ELR (cell line): ENCODE measurements at places on chromosomes 1 and 21.

GRCh38 chr1:10901891-10902805 is 105.7 kb upstream of the CASZ1 start:
- DNase-seq = no peak

DNA sequence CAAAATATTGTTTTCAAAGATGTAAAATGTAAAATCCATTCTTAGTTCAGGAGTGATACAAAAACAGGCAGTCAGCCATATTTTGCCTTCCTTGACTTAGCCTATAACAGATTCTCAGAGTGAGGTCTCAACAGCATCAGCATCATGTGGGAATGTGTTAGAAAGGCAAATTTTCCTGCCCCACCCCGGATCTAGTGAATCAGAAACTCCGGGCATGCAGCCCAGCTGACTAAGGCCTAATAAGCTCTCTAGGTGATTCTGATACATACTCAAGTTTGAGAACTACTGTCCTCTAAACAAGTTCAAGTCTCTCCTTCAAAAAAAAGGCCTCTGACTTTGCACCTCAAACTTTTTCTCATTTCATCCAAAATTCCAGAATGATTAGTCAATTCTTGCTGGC is 46.9 kb upstream of the PRRC2C start:
- peak; percentile 99 for DNase-seq

DNA sequence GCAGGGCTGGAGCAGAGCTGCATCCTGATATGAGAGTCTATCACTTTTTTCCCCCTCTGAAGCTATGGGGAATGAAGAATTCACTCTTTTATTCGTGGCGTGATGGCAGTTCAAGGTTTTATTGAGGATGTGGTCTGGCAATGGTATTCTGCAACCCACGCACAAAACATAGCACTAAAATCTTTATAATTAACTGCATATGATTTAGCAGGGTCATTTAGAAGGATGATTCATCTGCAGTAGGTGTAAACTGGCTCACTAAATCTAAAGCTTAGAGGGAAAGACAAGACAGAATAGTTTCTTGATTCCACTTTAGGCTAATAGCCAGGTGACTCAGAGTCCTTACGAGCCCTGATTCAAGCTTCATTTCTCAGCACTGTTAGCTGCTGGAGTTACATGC is 25.0 kb upstream of the CHRM3 start:
- peak; percentile 78 for DNase-seq

GRCh38 chr1:175118375-175119367 is 51.0 kb downstream of the TNN start:
- no peak for DNase-seq

DNA sequence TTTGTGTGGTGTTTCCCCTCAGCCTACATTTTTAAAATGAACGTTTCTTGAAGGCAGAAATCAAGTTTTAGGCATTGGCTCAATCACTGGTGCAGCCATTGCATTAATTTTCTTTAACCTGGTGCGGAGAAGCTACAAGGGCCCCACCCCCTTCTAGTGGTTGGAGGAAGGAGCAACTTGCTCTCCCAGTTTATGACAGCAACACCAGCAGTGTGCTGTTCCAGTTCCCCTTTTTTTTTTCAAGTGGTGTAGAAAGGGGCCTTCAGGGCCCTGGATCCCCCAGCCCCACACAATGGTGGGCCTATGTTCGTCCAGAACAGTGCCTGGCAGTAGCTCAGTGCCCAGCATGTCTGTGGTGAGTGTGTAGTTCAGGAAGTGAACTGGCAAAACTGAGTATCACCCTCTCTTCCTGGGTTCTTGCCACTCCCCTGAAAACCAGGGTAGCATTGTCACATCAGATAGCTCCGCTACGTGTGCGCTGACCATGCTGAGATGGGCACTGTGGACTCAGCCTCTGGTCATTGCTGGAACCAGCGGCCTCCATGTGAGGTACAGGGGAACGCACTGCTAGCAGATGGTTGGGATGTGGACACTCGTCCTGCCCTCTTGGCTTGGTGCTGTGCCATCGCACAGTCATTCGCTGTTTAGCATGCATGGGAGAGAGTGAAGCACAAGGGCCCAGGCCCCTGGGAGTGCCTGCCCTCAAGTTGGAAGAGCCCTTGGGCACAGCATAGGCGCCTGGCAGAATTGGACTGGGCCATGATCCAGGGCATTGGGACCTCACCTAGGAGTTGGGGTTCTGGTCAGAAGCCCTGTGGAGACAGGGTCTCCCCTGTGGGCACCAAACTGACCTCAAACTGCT is 7.2 kb downstream of the ARF1 start:
- DNase-seq = no peak

DNA sequence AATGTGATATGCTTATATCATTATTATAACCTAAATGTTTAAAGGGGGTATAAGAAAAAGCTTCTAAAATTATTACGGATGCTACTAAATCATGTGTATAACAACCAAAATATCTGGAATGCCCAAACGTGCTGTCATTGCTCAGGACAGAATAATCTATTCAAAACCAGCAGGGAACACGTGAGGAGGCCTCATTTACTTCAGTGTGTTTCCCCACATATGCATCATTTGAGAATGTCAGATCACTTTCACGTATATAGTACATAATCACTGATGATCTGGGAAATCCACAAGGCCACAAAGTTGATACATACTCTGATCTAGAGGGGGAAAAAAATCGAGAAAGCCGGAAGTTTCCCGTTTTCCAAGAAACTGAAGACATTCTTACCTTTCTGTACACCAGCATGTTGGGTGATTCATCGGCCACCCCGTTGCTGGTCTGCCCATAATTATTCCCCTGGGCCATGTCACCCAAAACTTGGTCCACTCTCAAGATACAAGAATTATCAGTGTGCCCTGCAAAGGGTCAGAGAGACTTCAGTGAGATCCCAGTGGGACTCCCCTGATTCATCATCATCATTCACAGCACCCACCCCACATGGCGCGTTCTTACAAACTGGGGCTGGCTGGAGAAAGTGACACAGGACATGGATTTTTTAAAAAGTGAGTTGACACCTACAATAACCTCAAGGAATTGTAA is 1.5 kb downstream of the RGS7 start:
- no peak for DNase-seq

GRCh38 chr1:119946724-119947123 is 50.4 kb upstream of the ADAM30 start:
- DNase-seq = peak; percentile 32

- DNase-seq = peak; percentile 71
These were observed 9.9 kb upstream of the CDCA8 start for GRCh38 chr1:37682334-37682987.

DNA sequence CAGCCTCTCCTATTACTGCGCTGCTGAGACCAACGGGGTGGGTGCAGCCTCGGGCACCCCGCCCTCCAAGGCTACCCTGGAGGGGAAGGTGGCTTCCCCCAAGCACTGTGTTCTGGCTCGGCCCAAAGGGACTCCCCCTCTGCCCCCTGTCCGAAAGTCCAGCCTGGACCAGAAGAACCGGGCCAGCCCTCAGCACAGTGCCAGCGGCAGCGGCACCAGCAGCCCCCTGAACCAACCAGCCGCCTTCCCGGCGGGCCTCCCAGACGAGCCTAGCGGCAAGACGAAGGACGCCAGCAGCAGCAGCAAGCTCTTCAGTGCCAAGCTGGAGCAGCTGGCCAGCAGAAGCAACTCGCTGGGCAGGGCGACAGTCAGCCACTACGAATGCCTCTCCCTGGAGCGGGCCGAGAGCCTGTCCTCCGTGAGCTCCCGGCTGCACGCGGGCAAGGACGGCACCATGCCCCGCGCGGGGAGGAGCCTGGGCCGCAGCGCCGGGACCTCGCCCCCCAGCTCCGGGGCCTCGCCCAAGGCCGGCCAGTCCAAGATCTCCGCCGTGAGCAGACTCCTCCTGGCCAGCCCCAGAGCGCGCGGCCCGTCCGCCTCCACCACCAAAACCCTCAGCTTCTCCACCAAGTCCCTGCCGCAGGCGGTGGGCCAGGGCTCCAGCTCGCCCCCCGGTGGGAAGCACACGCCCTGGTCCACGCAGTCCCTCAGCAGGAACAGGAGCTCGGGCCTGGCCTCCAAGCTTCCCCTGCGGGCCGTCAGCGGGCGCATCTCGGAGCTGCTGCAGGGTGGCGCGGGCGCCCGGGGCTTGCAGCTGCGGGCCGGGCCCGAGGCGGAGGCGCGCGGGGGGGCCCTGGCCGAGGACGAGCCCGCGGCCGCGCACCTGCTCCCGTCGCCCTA is 533.1 kb downstream of the KIF26B start:
- no peak for DNase-seq

DNA sequence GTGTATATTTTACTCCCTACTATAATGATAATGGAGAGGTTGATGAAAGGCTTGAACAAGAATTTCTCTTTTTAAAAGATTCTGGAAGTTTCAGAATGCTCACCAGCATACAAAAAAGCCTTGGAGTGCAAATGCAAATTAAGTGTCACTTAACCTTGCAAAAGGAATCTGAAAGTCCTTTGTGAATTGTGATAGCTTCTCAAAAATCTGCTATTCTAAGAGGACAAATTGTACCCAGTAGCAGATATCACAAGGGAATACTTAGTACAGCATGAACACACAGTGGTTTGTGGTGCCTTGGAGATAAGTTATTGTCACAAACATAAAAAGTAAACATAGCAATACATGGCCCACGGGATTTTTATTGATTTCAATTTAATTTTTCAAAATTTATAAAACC is 1208.3 kb upstream of the B3GALT2 start:
- no peak for DNase-seq

DNA sequence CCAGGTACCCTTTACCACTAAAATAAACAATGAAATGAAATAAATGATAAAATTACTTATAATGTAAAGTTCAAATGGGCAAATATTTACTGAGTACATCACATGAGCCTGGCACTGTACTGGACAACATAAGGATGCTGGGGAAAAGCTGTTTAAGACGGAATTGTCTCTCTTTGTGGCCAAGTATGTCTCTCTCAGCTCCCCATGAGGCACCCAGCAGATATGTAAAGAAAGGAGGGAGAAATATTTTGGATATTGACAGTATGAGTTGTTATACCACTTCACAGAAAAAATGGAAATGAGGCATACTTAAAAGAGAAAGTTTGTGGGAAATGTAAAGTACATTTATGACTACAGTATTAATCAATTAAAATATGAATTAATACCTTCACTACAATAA is 1.0 kb upstream of the TNFSF4 start:
- peak; percentile 8 for DNase-seq

GRCh38 chr1:40095806-40096205 is 1.2 kb downstream of the PPT1 start:
- DNase-seq = no peak

DNA sequence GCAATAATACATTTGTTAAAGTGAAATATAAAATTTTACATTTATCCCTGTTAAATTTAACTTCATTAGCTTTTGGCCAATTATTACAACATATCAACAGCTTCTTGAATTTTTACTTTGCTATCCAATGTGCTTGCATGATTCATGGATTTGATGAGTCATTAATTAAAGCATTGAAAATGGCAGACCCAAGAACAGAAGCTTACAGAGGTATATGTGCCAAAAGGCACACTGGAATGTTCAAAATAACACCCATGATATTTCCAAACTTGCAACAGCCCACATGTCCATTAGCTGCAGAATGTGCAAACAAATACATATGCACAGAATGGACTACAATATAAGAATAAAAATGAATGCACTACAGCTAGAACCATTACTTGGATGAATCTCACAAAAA is 76.4 kb upstream of the MAN1A2 start:
- no peak for DNase-seq

DNA sequence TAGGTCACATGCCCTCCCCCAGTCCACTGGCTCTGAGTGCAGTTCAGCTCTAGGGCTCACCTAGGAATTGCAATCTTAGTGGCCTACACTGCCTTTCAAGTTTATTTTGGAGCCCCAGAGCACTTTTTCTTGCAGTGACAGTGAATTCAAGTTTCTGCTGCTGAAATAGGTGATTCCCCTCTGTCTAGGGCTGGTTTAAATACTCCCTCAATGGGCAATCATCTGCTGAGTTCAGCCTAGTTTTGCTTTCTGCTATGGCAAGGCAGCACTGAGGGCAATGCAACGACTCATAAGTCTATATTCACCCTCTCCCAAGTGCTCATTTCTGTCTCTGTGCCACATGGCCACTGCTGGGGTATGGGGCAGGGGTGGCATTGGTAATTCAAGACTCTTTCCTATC is 472.6 kb upstream of the RGS18 start:
- DNase-seq = no peak

- DNase-seq = no peak
These were observed 23.6 kb downstream of the OPTC start for GRCh38 chr1:203517426-203518110.

GRCh38 chr1:83800066-83800465 is 198.9 kb downstream of the TTLL7 start:
- DNase-seq = no peak

GRCh38 chr1:211145944-211146343 is 12.0 kb upstream of the KCNH1 start:
- no peak for DNase-seq

GRCh38 chr1:32903991-32904785 is 3.0 kb upstream of the TMEM54 start:
- peak; percentile 33 for DNase-seq

DNA sequence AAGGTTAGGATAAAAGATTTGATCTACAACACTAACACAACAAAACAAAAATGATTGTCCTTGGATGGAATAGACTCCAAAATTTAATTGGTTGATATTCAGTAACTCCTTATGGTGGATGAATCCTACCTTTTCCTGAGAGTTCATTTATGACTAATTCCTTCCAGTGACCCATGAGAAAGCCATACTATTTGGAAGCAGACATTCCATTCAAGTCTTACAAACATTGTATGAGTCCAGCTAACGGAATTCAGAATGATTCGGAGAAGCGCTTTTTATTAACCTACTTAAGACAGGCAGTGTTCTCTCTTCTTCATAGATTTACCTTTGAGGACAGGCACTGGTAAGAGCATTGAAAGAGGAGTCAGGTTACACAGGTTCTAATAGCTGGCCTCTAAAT is 155.6 kb upstream of the ZNF648 start:
- DNase-seq = peak; percentile 50

- peak; percentile 91 for DNase-seq
These were observed 23.8 kb upstream of the LDLRAP1 start for GRCh38 chr1:25519624-25520023.

GRCh38 chr1:237553078-237553477 is 337.6 kb downstream of the ZP4 start:
- no peak for DNase-seq

DNA sequence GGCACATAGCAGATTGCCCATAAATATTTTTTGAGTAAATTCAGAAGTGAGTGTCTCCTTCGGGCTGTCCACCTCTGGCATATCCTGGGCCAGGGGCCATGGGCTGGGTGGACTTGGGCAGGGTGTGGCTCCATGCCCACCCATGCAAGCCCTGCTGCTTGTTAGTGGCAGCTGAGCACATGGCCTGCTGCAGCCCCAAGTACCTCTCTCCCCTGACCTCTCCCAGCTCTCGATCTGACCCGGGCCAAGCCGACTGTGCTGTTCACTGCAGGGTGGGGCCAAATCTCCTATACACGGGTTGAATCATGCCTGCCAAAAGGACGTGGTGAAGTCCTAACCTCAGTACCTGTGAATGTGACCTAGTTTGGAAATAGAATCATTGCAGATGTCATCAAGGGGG is 132.5 kb upstream of the C1orf174 start:
- DNase-seq = no peak

- DNase-seq = peak; percentile 75
These were observed 61.1 kb downstream of the SDC3 start for GRCh38 chr1:30847358-30847972.

GRCh38 chr1:87279966-87280535 is 48.6 kb upstream of the LMO4 start:
- peak; percentile 43 for DNase-seq

- DNase-seq = peak; percentile 75
These were observed 36.9 kb upstream of the BACH1 start for GRCh38 chr21:29261555-29262540.

- DNase-seq = no peak
These were observed 5.8 kb downstream of the SDC3 start for GRCh38 chr1:30902593-30903290.

GRCh38 chr21:37509802-37510393 is 143.3 kb downstream of the DYRK1A start:
- peak; percentile 40 for DNase-seq
